ENCODE measurements at places on chromosomes 2 and 18.

DNA sequence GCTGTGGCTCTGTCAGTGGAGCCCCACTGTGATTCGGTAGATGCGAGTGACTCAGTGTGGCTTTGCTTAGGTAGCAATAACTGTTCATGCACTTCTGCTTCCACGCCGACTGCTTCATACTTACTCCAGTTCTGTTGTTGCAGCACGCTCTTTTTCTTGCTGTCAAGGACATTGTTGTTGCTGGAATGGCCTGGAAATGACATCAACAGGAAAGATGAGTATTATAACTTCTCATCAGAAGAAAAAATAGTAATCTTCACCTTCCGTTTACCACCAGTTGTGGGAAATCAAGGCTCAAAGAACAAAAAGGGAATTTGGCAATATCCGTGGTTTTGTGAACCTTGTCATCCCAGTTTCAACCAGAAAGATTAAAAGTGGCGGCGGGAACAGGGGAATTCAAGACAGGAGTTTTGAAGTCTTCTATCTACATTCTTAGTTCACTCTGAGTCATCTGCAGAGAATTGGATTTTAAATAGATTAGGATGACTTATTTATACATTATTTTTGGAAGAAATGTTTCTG, 8.3 kb downstream of the TM4SF20 start:
- peak; percentile 87 for DNase-seq

- DNase-seq = no peak
Measured at GRCh38 chr2:64404002-64404731, 49.8 kb upstream of the LGALSL start.

DNA sequence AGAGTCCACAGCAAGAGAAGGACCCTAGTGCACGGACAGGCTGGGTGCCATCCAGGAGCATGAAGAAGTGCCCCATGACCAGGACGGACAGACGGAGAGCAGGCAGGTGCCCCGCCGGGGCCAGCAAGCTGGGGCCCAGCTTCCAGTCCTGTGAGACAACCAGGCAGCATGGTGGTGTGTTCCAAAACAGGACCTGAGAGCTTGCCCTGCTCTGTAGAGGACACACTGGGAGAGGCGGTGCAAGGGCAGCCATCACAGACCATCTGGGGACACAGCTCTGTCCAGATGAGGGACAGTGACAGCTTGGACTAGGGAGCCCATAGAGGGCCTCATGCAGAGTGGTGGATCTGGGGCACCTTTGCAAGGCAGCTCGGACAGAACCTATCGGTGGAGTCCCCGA, 279.8 kb downstream of the EIPR1 start:
- no peak for DNase-seq

DNA sequence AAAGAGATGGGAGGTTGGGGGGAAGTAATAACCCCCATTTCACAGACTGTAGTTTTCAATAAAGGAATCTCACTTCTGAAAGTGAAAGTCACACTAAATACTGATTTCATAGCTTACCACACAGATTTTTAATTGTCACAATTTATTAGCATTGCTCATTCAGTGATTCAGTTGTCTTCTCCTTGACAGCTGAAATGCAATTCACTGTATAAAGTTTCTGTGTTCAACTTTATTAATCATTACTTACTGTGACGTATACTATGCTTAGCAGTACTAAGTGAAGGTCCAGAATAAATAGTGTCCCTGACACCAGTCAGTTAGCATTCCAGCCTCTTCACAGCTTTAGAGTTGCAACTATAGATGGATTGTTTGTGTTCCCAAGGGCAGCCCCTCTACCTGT, 324.1 kb upstream of the CRIM1 start:
- DNase-seq = no peak

GRCh38 chr18:66510357-66511045, 93.4 kb downstream of the CDH19 start:
- DNase-seq = peak; percentile 5

DNA sequence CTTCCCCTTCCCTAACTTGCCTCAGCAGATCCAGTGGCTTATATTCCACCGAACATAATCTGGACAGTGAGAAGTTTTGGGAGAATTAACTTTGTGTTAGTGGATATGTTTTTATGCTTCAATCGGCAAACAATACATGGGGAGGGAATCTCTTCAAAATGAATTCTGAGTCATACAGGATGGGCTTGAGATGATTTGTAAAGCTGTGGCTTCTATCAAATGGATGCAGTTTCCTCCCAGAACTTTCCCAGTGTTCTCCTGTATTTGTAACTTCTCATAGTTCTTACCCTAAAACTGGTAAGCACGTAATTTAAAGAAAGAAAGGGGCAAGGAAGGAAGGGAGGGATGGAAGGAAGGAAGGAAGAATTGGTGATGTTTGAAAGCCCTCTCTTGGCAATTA, 36.8 kb downstream of the PDCL3 start:
- DNase-seq = no peak

DNA sequence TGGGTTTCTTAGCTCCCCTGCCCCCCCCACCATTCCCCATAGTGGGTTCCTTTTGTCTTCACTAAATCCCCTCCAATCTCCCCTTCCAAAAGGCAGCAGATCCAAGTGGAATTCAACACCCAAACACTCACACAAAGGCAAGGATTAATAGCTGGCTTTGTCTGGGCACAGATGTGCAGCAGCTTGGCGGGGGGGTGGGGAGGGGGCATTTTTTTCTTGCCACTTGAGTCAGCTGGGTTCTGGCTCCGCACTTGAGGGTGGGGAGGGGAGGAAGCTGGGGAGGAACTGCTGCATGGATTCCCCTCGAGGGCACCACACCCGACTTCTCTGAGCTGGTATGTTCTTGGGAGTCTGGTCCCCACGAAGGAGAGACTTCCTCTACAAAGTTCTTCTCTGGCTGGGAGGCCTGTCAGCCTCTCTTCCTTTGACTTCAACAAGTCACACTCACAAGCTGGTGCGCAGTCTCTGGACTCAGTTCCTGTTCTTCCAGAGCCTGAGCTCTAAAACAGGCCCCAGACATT, 36.0 kb downstream of the SERTAD2 start:
- no peak for DNase-seq

DNA sequence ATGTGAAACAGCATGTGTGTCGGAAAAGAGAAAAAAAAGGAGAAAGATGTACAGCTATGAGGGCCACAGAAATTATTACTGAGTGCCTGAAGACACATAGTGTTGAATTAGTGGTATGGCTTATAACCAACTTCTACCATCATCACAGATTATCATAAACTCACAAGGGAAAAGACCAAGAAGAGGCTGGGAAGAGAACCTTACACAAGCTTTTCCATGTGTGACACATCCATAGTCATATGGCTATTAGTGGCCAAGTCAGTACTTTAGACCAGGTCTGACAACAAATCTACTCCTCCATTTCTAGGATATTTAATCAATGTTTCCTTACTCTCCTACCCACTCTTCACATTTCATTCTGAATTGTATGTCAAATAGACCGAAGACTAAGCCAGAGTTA, 3.5 kb upstream of the GALNT5 start:
- no peak for DNase-seq

DNA sequence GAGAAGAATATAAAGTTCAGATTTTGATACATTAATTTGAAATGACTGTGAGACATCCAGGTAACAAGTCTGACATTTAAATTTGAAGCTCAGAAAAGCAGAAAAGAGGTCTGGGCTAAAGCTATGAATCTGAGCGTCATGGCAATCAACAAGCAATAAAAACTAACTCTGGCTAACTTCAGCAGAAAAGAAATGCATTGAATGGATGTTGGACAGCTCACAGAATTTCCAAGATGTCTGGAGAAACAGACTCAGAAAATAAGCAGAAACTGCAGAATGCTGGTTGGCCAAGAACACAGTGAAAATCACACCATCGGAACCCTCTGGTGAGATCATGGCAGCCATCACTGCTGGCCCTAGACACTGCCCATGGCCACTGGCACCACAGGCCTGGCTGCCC, 366.6 kb downstream of the METTL4 start:
- DNase-seq = no peak

- DNase-seq = peak; percentile 24
Measured at GRCh38 chr18:5238371-5238976, 41.4 kb upstream of the AKAIN1 start.

- DNase-seq = peak; percentile 28
Measured at GRCh38 chr18:38747153-38747552, 1181.6 kb upstream of the CELF4 start.

- no peak for DNase-seq
Measured at GRCh38 chr2:241274127-241274526, 41.3 kb downstream of the HDLBP start.

DNA sequence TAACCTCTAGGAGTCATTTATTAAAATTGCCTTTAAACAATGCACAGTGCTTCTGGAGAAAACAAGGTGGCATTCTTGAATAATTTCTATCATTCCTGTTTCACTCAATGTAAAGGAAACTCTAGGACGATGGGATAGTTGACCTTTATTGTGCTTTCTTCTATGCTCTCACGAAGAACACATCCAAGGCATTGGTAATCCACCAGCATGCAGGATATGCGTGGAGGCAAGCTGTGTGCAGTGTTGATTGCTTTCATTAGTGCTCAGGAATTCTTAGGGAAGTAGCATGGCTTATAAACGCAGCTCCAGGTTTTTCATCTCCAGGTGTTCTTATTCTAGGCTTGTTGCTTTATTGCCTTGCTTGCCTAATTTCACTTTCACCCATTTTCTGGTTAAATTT, 58.4 kb upstream of the CAVIN2 start:
- DNase-seq = no peak

DNA sequence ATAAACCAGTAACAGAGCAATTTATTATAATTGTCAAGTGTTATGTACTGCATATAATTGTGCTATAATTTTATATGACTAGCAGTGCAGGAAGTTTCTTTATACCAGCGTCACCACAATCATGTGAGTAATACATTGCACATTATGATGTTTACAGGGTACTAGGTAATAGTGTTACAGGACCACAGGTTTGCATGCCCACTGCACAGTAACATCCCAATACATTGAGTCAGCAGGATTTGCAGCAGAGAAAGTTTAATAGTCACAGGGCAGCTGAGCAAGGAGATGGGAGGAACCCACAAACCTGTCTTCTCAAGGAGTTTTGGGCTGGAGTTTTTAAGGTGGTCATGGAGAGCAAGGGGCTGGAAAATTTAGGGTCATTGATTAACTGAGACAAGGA, 1042.9 kb upstream of the ACVR2A start:
- DNase-seq = no peak

GRCh38 chr2:72674982-72675915, 150.6 kb downstream of the EXOC6B start:
- no peak for DNase-seq

DNA sequence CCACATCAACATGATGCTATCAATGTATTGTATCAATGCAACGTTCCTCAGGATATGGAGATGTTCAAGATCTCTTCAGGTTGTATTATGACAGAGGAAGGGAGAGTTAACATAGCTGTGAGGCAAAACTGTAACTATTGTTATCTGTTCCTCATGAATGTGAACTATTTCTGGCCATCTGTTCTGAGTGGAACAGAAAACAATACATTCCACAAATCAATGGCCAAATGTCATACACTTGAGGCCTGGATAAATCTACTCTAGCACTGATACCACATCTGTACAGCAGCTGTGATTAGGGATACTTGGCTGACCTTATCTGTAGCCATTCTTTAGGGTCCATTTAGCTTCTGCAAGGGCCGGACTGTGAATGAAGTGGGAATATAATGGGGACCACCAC, 447.9 kb downstream of the IRS1 start:
- no peak for DNase-seq

DNA sequence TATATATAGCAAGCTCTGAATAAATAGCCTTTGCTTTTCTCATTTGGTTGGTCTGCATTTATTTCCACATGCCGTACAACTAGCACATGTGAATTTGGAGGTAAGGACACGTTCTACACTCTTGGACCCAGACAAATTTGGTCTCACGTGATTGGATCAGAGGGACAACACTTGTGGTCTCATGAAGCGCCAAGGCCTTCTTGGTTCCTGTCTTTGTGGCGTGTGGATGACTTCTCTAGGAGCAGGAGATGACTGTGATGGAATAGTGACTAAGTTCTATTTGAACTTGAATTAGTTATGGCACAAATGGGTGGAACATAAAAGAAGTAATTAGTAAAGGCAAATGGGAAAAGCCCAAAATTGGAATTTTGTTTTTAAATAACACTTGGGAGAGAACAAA, 206.9 kb downstream of the BCL2 start:
- DNase-seq = peak; percentile 52

- DNase-seq = no peak
Measured at GRCh38 chr18:75247611-75248421, 37.2 kb downstream of the TSHZ1 start.

GRCh38 chr18:13630716-13631268, 95.6 kb downstream of the FAM210A start:
- DNase-seq = no peak
